ENCODE measurements at places on chromosomes 1 and 21. TPM values are rescaled to one million over a fixed set of nuclear protein-coding genes. Genes with fewer than 3 reads are reported as not detected.

DNA sequence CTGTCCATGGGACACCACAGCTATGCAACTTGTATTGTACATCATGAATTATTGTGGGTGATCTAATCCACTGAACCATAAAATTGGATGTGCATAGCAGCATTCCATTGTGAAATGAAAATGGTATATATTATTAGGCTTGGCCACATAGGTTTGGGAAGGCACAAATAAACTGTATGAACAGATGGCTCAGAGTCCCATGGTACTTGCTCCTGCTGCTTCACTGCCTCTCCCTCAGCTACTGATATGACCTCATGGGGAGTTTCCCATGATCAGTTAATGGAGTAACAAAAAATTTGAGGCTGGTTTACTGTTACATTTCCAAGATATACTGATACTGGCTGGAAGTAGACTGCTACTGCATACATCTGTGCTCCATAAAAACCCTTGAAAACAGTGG, 152.7 kb upstream of the NEGR1 start:
- no peak for DNase-seq

GRCh38 chr1:145942405-145942804, 15.1 kb upstream of the RBM8A start:
- no peak for DNase-seq

GRCh38 chr1:204356997-204357396, 2.7 kb downstream of the PLEKHA6 start:
- DNase-seq, result no peak

DNA sequence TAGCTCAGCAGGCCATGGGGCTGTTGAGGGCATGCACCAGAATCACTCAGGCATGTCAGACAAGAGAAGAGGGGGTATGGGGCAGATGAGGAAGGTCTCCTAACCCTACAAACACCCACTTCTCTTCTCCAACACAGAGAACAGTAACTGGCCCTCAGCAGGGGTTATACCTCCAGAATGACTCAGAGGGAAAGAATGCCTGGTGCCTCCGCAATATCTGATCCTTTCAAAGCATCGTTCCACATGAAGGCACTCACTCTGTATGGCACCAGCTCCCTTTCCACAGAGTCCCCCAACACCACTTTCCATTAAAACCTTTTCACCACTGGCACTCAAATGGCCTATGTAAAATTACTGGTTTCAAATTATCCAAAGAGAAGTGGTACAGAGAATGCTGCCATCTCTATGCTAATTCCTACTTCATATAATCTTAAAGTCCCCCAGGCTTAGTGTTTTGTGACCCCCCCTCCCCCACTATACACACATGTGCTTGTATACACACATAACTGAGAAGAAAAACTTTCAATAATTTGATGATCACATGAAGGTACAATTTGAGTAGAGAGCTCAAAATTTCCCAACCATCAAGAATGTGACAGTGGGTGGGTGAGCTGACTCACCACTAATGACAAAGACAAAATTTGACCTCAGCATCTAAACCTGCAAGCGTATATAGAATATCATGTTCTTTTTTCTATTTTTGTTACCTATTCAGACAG, 91.5 kb downstream of the SIPA1L2 start:
- DNase-seq, result no peak

Gene MRPL37
- total RNA-seq, result 85.2 TPM

Gene RPTN
- total RNA-seq, result not detected

Gene UBXN10
- 1.9 TPM for total RNA-seq

All from Right ventricle myocardium inferior (tissue), 1 donor.